Activated T-cell treated with anti-CD3 and anti-CD28 coated beads, Interleukin-2, amount 50 U/mL, for 24 hours (primary cell): ENCODE measurements at places on chromosomes 5 and 9.

GRCh38 chr9:137458194-137459151, 661 bp downstream of the NSMF start:
- no peak for DNase-seq

- DNase-seq = no peak
Measured at GRCh38 chr5:98514215-98514614, 259.2 kb upstream of the RGMB start.

DNA sequence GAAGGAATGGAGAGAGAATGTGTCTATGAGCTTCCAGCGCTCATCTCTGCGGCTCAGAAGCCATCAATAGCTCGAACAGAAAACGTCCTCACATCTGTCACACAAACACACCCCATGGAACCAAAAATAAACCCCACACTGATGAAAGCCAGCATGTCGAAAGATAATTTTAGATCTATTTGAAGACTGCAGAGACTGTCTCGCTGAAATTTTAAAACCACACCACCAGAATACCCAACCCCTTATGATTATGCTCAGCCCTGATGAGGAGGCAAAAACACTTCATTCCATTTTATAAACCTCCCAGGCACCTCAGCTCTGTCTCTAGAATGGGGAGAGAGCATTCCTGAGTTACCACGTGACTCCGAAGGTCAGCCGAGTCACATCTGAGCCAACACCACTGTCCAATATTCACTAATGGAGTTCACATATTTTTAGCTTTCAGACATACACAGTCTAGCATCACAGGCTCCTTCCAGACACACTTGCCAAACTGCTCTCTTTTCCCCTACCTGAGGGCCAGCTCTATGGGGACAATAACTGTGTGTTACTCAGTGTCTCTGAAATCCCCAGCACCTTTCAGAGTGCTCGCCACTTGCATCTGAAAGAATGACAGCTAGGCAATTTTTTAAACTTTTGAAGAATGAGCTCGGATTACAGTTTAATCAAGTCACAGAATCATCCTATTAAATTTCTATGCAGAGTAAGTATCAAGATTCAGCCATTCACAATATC, 63.2 kb downstream of the SERINC5 start:
- DNase-seq = no peak

DNA sequence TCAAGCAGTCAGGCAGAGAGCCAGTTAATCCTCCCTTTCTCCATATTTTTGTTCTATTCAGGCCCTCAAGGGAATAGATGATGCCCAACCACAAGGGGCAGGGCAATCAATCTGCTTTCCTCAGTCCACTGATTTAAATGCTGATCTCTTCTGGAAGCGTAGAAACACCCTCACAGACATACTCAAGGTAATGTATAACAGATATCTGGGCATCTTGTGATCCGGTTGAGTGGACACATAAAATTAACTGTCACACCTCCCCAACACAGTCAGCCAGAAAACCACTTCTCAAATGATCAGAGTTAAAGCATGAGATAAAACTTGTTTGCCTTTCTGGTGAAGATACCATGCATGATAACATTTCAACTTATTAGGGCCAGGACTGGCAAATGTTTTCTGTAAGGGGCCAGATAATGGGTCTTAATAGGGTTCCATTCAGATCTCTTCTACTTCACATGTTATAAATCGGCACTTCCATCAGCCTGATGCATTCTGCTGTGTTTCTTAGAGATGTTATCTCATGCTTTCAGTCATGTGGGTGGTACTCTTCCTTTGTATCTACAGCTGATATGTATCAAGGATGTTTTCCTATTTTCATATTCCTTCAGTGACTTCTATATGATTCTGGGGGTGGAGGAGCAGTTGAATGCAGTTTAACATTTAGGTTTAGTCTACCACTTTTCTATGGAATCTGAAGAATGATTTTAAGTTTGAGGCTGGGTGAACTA, 58.9 kb upstream of the CNTLN start:
- DNase-seq = no peak

- DNase-seq = no peak
Measured at GRCh38 chr5:85703296-85703695, 914.4 kb upstream of the COX7C start.

GRCh38 chr9:1300941-1301340, 250.8 kb downstream of the DMRT2 start:
- DNase-seq = no peak

DNA sequence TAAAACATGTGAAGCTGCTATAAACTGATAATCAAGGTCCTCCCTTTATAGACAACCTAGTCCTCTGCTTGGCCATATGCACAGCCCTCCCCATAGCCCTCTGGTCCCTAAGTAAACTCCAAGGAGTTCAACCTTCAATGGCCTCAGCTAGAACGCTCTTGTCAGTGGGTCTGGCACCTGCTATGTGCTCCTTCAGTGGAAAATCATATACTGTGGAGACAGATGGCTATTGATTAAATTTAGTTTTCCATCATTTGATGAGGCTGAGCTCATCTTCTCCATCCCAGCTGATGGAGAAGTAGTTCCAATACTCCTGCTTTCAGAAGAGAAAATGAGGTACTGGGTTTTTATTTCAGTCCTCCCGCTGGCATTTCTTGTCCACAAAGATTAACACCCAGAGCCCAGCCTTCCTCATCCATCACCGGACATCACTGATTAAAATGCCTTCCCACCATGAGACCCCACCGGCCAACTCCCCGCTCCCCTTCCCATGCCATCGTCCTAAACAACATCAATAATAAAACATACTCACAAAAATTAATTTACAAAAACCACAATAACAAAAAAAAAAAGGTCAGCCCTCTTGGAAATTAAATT, 134.6 kb downstream of the TRIM32 start:
- DNase-seq = no peak

GRCh38 chr9:6214434-6214833, 1.2 kb upstream of the IL33 start:
- no peak for DNase-seq
